Stimulated activated CD4-positive, alpha-beta T cell treated with anti-CD3 and anti-CD28 coated beads, Interleukin-1b, Interleukin-23, amount 100 ng/mL, for 24 hours (primary cell): ENCODE measurements at places on chromosomes 5 and 9.

GRCh38 chr5:153517241-153517611 is 26.8 kb downstream of the GRIA1 start:
- DNase-seq: no peak

DNA sequence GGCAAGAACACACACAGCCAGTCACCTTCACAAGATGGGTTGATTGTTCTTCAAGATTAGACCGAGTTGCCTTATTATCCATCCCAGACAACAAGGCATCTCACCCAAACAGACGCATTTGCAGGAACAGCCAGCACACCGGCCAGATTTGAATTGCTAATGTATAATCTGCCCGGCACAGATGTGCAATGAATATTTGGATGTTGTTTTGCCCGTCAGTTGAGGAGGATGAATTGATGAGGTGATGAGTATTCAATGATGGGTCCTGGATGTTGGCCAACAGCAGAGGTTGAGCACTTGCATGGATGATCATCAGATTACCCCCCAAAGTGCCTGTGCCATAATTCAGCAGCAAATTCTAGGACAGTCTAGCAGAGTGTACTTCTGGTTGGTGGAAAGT is 20.1 kb downstream of the ALG2 start:
- DNase-seq: no peak

- no peak for DNase-seq
Observed at GRCh38 chr9:79196606-79197005, 375.2 kb upstream of the TLE4 start.

GRCh38 chr5:17022296-17022695 is 86.2 kb upstream of the MYO10 start:
- no peak for DNase-seq

DNA sequence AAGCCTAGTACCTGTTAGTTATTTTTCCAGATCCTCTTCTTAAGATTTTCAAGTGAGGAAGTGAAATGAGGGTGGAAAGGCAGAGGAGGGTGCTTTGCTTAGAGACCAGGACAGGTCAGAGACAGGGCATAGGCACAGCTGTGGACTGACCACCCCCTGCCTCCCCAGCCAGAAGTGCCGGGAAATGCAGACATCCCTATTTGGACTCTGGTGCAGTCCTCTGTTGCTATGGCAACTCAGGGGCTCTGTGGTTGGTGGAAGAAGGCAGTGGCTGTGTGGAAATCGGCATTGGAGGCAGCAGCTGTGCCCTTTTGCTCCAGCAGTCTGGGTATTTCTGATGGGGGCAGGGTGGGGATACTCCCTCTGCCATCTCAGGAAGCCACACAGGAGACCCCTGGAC is 43.3 kb upstream of the NDFIP1 start:
- DNase-seq: no peak

DNA sequence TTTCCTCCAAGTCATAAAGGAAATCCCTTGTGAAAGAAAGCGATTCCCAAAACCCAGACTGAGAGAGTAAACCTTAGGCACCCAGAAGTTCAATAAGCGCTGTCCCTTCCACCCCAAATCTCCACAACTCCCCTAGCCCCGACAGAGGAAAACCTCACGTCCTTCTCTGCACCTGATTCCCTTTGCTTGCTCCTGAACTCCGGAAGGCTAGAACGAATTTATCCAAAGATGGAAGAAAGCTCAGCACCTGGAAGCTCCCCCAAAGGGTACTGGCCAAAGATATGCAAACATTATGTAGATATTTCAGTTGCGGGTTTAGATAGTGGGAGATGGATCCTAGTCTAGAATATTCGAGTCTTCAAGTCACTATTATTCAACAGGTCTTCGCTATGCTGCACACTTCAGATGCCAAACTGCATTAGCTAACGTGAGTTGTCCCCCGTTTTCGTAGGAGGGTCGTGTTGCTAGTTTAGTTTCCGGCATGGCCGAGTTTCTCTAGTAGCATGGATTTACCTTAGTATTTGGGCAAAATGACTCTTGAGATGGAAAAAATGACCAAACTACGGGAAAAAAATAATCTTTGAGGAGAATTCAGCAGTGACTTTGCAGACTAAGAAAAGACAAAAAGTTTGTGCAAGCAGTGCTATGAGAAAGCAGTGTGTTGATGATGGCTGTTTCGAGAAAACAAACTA is 27.7 kb downstream of the NR2F1 start:
- no peak for DNase-seq

DNA sequence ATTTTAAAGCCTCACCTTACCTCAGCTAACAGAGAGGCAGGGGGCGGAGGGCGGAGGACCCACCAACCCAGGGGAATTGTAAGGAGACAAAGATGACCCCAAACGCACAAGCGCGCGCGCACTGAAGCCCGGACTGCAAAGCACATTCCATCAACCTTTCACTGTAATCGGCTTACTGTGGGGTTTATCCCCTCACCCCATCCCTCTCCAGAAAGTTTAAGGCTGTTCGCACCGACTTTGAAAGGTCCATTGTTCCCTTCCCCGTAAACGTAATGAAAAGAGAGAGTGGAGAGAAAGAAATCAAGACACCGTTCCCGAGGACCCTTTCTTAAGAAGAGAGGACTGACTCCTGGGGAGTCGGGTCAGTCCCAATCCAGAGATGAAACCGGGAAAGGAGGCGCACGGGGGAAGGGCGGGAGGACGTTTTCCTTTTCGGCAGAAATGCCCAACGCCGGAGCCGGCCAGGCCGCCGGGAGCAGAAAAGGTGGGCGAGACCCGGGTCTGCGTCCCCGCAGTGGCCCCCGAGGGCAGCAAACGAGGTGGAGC is 464 bp downstream of the CEMIP2 start:
- no peak for DNase-seq

DNA sequence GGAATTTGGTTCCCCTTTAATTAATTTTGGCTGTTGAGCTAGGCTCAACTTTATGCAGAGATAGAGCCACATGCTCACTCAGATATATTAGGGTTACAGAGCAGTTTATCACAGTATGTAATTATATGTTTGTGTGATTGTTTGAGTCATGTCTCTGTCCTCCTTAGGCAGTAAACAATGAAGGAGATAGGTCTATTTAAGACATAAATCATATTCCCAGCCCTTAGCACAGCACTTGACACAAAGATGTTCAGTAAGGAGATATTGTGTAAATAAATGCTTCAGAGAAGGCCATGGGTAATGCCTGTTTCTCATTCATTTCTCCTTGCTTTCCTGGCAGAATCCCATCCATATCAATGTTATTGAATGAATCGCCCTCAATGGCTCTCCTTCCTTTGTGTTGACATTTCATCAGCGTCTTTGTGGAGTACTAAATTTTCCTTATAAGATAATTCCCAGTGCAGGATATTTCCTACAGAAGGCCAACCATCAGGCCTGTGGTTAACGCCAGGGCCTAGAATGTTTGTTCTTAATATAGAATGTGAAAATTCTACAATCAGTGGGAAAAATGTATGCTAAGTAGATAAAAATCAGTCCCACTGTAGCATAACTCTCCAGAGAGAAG is 408.0 kb downstream of the EBF1 start:
- DNase-seq: no peak

DNA sequence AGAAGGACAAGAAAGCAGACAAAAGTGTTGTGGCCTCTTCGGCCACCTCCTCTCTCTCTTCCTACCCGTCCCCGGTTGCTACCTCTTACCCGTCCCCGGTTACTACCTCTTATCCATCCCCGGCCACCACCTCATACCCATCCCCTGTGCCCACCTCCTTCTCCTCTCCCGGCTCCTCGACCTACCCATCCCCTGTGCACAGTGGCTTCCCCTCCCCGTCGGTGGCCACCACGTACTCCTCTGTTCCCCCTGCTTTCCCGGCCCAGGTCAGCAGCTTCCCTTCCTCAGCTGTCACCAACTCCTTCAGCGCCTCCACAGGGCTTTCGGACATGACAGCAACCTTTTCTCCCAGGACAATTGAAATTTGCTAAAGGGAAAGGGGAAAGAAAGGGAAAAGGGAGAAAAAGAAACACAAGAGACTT is 2.4 kb downstream of the EGR1 start:
- no peak for DNase-seq

- DNase-seq: no peak
Observed at GRCh38 chr9:130448035-130448624, 3.4 kb downstream of the ASS1 start.

GRCh38 chr5:133589286-133589685 is 23.1 kb downstream of the FSTL4 start:
- no peak for DNase-seq

GRCh38 chr5:140632366-140633020 is 482 bp downstream of the CD14 start:
- no peak for DNase-seq

DNA sequence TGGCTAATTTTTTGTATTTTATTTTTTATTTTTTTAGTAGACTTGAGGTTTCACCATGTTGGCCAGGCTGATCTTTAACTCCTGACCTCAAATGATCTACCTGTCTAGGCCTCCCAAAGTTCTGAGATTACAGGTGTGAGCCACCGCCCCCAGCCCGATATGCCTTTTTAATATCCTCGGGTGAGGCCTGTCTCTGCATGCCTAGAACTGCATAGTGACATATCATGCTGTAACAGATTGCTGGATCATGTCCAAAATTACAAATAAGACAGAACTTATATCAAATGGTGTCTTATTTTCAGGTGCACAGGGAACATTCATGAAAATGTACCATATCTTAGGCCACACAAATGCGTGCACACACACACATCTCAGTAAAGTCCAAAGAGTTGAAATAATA is 39.1 kb upstream of the PJA2 start:
- no peak for DNase-seq

DNA sequence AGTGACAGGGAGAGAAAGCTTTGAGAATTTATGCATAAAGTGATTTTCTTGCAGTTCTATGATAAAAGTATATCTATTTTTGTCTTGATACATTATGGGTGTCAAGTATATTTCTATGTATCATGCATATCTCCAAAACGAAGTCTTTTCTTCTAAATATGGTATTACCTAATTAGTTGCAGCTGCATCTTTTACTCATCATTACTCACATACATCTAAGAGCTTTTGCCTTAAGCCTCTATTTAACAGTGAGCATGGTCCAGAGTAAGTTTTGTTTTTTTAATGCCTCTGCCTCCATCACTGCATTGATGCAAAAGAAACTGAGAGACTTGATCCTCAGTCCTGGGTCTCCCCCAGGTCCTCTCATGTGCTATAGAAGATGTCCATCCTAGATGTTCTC is 40.0 kb upstream of the SMC5 start:
- no peak for DNase-seq

- no peak for DNase-seq
Observed at GRCh38 chr9:104177003-104177611, 83.0 kb downstream of the SMC2 start.

- no peak for DNase-seq
Observed at GRCh38 chr9:34823778-34824177, 113.8 kb upstream of the CCL21 start.

DNA sequence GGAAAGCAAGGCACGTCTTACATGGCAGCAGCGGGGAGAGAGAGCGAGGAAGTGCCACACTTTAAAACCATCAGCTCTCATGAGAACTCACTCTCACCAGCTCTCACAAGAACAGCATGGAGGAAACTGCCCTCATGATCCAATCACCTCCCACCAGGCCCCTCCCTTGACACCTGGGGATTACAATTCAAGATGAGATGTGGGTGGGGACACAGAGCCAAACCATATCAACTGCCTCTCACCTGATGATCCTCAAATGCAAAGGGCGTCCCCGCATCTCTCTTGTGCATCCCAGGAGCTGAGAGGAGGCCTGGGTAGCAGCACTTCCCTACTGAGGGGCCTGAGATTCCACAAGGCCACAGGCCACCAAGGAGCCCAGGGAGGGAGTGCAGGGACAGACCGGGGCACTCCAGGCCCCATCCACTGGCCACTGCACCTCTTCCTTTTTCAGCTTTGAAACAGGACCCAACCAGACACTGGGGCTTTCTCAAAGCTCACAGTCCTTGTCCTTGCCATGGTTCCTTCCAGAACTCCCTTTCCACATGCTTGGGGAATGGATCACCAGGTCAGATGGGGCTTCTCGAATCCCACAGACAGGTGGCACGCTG is 54.5 kb upstream of the IL17B start:
- DNase-seq: no peak
